Omental fat pad (tissue), 4 donors: ENCODE measurements at places on chromosomes 5 and 9.

DNA sequence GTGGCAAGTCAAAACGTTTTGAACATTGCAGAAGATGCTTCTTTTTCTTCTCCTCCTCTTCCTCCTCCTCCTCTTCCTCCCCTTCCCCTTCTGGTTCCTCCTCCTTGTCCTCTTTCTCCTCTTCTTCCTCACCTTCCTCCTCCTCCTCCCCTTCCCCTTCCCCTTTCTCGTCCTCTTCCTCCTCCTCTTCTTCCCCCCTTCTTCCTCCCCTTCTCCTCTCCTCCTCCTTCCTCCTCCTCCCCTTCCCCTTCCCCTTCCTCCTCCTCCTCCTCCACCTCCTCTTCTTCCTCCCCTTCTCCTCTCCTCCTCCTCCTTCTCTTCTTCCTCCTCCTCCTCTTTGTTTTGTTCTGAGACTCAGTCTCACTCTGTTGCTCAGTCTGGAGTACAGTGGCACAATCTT is 167.0 kb upstream of the SV2C start:
- DNase-seq, result no peak

DNA sequence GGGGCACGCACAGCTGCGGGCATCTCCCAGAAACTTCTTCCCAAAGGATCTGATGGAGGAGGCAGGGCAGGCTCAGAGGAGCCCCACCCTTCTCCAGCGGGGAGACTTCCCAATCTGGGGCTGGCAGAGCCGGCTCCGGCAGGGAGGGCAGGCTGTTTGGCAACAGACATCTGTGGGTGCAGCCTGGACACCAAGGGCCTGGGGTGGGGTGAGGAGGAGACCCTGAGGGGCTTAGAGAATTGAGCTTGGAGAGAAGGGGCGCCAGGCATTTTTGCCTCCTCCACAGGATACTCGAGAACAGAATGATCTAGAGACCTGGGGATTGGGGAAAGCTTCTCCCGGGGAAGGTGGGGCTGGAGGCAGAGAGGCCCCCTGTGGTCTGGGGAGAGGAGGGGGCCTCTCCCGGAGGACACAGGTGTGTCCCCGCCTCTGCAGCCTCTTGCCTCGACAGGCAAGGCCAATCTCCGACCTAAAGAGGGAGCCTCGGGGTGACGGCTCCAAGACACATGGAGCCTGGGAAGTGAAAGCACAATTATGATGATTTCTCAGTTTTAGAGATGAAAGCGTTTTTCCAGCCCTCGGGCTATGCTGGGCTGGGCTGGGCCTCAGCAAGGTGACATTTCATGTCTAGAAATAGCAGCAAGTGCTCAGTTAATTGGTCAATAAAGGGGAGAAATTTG is 8.4 kb downstream of the LHX3 start:
- DNase-seq, result no peak

- DNase-seq, result no peak
These were observed 18.6 kb downstream of the ANKRD33B start for GRCh38 chr5:10582512-10582897.

DNA sequence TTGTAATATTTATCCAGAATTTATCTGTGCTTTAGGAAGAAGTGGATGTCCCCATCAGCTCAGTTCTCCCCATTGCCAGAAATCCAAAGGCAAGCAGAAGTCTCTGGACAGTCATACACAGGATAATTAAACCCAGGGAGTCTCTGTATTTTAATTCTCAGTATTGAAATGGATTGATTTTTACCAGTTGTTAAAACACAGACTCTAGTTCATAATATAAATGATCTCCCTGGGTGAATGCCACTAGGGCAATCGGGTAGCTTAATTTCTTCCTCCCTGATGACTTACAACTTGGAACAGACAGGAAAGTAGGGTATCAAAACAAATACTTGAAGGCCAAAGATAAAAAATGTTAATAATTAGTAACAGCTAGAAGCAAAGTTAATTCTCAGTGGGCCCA is 66.5 kb upstream of the DAP start:
- DNase-seq, result no peak

DNA sequence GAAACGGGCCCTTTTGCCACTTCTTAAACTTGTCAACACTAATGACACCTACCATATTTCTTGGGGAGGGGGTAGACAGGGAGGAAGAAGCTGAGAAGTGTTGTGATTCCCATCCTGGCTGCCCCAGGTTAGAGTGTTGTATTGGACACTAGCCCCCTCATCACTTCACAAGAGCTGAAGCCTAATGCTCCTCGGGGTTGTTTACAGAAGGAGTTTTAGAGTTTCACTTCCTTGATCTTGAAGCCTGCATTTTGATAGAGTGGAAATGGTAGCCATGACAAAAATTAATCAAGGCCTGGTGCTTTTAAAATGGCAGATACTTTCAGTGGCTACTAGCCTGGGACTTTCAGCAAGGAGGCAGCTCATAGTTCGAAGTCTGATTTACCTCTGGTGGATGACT is 11.0 kb upstream of the FAM120AOS start:
- DNase-seq, result no peak

DNA sequence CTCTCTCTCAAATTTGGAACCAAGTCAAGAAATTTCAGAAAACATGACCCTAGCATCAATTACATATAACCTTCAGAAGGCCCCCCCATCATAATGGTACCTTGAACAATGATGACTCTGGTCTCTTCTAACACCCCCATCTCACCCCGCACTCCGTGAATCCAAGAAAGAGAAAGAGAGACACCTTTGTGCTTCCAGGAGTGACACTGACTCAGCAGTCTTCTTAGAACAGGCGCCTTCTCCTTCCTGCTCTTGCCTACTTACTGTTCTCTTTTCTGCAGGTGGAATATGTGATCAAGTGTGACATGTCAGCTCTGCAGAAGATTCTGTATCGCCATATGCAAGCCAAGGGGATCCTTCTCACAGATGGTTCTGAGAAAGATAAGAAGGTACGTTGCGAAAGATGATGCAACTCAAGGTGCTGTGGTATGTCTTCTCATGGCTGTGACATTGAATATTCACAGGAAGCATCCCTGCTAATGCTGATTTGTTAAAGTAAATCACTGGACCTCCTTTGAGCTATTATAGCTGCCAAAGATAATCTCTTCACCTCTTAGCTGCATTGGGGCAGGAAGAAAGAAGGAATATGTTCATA is 81.3 kb downstream of the SMARCA2 start:
- DNase-seq, result no peak

DNA sequence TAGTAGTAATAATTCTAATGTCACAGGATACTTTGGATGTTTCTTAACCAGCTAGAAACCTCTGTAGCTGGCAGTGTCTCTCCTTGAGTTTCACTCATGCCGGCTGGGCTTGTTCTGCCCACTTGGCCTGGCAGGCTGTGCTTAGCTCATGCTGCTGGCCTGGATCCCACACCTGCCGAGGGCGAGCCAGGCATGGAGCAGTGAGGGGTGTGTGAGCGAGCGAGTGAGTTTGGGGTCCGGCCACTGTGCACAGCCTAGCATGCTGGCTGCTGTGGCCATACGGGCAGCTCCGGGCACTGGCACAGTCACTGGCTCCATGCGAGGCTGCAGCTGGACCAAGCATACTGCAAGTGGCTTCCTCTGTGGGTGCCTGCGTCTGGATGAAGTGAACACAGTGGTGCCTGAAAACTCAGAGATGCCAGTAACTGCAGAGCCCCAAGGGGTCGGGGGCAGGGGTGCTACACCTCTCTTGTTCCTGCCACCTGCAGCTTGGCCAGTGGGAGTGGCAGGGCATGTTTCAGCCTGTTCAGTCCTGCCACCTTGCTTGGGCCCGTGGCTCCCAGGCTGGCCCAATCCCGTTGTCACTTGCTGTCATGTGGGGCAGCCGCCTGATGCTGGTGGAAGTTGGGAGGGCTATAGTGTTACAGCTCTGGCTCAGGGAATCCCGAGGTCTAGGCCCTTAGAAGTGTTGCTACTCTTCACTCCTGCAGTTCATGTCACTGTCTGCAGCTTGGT is 9.9 kb downstream of the FSD1L start:
- DNase-seq, result no peak

- DNase-seq, result no peak
These were observed 88.4 kb upstream of the FST start for GRCh38 chr5:53392073-53392472.

DNA sequence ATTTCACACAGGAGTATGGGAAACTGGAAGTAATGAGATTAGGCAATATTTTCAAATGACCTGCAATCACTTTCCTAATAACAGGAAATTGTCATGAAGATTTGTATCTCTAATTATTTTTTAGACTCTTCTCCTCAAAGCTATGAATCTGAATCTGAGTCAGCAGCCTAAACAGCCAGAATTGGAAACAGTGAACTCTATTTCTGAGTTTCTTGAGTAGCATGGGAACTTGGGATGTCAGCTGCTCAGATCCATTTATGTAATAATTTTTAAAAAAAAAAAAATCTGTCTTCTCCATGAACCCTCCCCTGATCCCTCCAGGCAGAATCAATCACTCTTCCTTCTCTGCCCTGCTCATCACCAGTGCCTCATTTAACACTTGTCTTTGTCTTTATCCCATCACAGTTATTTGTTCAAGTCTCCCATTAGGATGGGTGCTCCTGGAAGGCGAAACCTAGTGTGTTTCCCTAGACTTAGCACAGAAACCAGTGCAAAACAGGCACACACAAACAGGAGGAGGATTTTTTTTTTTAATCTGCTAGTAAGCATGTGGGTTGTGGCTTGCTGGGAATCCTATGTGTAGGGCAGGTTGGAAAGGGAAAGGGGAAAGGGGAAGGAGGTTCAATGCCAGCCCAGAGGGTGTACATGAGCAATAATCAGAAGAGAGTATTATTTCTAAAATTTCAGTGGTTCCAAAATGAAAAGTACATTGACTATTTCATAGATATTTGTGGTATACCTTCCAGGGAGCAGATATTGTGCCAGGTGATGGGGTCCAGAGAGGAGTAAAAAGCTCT is 186.8 kb downstream of the TTLL11 start:
- no peak for DNase-seq

- DNase-seq, result no peak
These were observed 22.1 kb downstream of the FAM170A start for GRCh38 chr5:119651486-119651885.

GRCh38 chr5:128436749-128437188 is 101.3 kb downstream of the FBN2 start:
- no peak for DNase-seq

GRCh38 chr5:151820903-151821302 is 49.1 kb downstream of the G3BP1 start:
- DNase-seq, result no peak

GRCh38 chr9:33506626-33507370 is 17.3 kb upstream of the ANKRD18B start:
- peak; percentile 31 for DNase-seq

- no peak for DNase-seq
These were observed 63.7 kb upstream of the SIMC1 start for GRCh38 chr5:176174345-176175025.

DNA sequence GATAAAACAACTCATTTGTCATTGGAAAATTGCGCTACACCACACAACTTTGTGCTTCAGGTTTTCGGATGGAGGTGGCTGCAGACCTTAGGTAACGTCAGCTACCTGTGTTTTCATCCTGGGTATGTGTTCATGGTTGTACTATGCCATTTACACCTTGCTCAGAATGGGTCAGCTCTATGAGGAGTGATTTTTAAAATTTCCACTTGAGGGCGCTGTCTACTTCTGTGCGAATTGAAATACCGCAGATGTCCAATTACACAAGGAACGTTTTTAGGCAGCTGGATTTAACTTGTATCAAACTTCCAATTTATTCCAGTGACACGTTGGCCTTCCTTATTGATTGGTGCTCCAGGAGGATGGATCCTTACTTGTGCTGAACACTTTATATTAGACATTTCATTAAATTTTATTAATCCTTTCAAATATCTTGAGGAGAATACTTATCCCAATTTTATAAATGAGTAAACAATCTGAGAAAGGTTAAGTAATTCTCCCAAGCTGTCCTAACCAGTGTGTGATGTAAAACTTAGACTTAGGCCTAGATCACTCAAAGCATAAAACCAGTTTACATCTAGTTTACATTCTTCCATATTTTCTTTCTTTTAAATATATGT is 23.4 kb downstream of the DMRTA1 start:
- DNase-seq, result no peak

DNA sequence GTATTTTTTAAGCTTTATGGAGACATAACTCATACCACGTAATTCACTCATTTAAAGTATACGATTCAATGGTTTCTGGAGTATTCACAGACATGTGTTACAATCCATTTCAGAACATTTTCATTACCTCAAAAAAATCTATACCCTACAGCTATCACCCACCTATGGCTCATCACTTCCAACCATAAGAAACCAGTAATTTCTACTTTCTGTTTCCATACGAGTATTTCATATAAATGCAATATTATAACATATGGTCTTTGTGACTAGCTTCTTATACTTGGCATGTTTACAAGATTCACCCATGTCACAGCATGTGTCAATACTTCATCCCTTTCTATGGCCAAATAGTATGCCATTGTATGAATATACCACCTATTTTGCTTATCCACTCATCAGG is 18.8 kb downstream of the UBQLN1 start:
- no peak for DNase-seq

DNA sequence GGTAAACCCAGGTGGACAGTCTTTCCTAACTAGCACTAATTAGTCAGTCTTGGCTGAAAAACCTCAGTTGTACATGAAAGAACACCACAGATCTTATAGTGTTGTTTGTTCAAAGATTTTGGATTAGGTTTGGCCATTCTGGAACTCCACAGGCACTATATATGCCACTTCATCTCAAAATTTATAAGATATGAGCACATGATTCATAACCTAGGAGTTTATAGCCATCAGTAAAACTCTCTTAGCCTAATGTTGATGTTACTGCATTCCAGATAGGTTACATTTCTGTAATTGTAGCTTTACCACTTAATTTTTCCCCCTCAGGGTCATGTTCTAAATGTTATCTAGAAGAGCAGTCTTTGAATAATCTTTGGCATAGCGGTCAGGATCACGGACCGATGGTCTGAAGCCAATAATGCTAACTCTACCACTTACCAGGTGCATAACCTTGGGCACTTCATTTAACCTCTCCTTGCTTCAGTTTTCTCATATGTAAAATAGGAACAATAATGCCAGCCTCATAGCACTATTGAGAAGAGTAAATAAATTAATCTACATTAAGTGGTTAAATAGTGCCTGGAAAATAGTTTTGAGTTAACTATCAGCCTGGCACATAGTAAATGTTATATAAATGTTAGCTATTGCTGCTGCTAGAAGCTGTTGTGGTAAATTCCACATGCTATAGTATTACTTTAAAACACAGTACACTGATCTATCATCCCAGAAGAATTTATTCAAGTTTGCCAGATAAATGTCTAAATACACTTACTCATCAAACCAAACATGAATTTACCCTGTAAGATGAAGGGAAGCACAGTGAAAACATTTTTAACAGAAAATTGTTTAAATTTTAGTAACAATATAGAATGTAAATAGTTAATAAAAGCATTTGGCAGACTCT is 743.9 kb downstream of the NR2F1-AS1 start:
- no peak for DNase-seq

DNA sequence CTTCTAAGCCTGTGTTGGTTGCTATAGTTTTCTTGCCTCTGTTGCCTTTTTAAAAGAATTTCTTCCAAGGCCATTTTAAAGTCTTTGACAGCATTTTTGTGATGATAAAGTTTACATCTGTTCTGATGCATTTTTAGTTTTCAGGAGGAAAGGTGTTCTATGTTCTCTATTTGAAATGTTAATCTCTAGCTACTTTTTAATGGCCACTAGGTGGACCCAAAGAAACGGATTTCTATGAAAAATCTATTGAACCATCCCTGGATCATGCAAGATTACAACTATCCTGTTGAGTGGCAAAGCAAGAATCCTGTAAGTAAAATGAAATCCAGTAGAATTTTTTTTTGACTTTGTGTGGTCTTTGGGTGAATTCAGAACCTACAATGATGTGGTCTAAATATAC is 60.2 kb downstream of the MELK start:
- DNase-seq, result no peak
